ENCODE measurements at places on chromosomes 1 and 21.

DNA sequence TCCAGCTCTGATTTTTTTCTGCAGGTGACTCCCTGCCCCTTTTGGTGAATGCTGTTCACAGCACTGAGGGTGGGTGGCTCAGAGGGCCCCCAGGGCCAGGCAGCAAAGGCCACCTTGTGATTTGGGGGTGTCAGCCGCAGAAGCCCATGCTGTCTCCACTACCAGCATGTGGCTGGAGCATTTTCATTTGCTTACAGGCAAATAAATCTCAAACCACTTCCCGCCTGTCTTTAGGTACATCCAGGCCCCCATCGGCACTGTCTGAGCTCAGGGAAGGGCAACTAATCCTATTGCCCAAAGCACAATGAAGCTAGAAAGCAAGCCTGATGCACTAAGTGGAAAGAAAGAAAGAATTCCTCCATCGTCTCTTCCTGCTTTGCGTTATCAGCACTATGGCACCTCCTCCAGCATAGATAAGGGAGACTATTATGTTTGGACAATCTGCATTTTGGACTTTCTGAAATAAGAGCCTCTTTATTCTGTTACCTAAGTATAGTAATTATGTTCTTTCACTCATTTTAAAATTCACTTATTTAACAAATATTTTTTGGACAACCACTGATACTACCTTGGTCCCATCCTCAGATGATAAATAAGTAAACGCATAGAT lies 100.5 kb upstream of the TLR5 start:
- DNase-seq = no peak

- no peak for DNase-seq
Measured at GRCh38 chr1:17865912-17866739, 111.0 kb downstream of the ACTL8 start.

DNA sequence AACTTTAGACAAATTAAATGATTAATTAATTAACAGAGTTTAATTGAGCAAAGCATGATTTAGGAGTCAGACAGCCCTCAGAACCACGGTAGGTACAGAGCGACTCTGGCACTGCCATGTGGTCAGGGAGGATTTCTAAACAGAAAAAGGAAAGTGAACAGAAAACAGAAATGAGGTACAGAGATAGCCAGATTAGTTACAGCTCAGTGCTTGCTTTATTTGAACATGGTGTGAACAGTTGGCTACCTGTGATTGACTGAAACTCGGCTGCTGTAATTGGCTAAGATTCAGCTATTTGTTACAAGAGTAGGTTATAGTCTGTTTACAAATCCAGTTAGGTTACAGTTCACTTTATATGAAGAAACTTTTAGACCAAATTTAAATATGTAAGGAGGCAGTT lies 163.0 kb upstream of the TNR start:
- no peak for DNase-seq

- DNase-seq = no peak
Measured at GRCh38 chr1:46452931-46453325, 36.7 kb upstream of the DMBX1 start.

GRCh38 chr21:25980710-25981109 lies 189.9 kb downstream of the APP start:
- DNase-seq = no peak

DNA sequence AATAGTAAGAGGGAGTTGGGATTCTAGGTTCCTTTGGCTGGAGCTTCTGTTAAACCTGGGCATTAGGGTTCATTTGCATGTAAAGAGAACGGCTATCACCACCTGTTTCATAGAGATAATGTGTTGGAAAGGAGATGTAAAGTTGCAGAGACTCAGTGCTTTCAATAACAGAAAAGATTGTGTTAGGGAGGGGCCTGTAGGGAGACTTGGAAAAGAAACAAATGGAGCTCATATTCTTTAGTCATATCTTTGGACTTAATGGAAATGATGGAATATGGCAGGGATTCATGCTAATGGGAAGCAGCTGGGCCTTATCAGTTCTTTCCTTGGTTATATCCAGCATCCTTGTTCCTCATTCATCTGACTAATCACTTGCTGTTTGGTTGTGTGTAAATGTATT lies 144.9 kb downstream of the CD247 start:
- DNase-seq = peak; percentile 43

GRCh38 chr1:203638103-203638475 lies 11.5 kb downstream of the ATP2B4 start:
- no peak for DNase-seq

DNA sequence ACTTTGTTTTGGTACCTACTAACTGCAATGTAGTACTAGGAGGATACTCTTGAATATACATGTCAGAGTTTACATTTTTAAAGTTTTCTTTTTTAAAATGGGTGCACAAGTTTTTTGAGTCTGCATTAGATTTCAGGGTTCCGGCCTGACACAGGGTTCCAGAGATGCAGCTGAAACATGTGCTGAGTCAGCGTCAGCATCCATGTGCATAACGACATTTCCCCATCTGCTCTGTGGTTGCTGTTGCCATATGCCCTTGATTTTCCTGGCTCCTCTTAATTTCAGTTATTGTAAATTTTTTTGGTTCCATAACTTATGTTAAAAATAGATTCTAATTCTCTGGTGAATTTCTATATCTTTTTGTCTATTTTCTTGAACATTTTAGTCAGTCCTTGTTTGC lies 12.3 kb upstream of the METTL13 start:
- DNase-seq = no peak

GRCh38 chr1:25657121-25657882 lies 40.7 kb downstream of the MAN1C1 start:
- DNase-seq = no peak

- no peak for DNase-seq
Measured at GRCh38 chr1:22330092-22330759, 121.4 kb upstream of the ZBTB40 start.

- no peak for DNase-seq
Measured at GRCh38 chr1:48726557-48727215, 50.0 kb downstream of the BEND5 start.

DNA sequence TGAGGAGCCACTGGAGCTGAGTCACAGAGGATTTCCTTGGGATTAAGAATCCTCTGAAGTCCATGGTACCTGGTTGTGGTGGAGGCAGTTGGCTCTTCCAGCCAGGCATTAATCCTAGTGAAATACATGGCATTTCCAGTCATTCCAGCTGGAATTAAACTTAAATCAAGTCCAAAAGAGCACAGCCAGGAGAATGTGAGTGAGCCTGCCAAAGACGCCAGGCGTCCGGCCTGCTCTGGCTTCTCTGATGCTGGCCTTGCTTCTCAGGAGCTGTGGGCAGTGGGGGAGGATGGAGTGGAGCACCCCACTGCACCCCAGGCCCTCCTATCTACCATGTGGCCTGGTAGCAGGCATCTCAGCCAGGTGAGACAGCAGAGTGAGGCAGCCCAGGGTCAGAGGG lies 23.4 kb upstream of the TENT5C start:
- no peak for DNase-seq

All from urinary bladder (tissue), 4 donors.